ENCODE measurements at places on chromosomes 6 and 20.

GRCh38 chr6:169785566-169785965, 34.1 kb downstream of the ERMARD start:
- no peak for DNase-seq

DNA sequence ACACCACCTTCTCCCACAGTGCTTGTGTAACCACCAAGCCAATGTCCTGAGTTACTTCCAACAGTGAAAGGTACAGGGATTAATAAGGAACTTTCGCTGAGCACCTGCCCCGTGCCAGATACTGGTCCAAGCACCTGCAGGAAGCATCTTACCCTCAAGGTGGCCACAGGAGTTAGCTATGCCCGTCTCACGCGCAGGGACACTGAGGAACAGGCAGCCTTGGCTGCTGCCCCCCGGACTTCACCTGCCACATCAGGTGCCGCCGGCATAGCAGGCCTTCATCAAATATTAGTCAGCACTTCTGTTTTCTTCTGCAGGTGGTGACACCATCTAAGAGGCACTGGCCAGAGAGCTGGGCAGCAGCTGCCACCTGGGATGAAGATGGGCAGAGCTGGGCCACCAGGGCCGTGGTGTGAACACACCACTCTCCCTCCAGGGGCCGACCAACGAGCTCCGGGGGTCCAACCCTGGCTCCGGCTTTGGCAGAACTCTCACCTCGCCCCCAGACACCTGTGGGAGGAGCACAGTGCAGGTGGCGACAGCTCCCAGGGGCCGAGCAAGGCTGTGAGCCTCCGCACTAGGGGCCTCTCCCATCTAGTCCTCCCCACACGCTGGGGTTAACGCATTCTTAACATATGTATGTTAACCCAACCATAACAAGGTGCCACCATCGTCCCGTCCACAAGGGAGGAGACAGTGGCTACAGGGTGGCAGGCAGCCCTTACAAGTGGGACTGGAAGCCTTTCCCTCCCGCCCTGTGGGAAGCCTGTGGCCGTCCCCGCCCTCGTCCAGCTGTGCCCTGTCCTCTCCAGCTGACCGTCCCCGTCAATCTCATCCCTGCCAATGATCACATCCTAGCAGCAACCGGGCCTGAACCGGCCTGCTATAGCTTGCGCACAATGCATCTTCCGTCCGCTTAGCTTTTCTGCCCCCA, 2.9 kb upstream of the PPDPF start:
- no peak for DNase-seq

- DNase-seq = no peak
These were observed 396.1 kb upstream of the SULF2 start for GRCh38 chr20:48181261-48181935.

- no peak for DNase-seq
These were observed 8.2 kb downstream of the ATRN start for GRCh38 chr20:3479025-3479424.

GRCh38 chr20:32945710-32946221, 58.5 kb downstream of the SUN5 start:
- no peak for DNase-seq

- peak; percentile 24 for DNase-seq
These were observed 28.2 kb downstream of the CGA start for GRCh38 chr6:87066449-87067333.

- peak; percentile 58 for DNase-seq
These were observed 544 bp downstream of the SMIM29 start for GRCh38 chr6:34248198-34248726.

DNA sequence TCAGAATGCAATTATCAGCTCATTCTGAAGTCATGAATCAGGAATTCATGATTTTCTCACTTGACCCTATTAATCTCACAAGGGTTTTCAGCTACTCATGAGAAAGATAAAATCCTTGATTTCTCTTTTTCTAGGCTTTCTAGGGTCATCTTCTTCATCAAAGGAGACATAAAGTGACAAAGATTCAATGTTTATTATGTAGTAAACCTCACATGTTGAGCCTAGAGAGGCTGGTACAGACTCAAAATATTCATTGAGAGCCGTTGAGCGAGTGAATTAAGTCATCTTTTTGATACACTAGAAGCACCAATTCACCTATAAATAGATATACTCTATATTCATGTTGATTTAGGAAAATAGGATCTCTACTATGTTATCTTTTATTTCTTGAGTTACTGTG, 104.8 kb upstream of the TRAF3IP2 start:
- no peak for DNase-seq

- DNase-seq = no peak
These were observed 54.8 kb downstream of the TNFRSF21 start for GRCh38 chr6:47254906-47255305.

DNA sequence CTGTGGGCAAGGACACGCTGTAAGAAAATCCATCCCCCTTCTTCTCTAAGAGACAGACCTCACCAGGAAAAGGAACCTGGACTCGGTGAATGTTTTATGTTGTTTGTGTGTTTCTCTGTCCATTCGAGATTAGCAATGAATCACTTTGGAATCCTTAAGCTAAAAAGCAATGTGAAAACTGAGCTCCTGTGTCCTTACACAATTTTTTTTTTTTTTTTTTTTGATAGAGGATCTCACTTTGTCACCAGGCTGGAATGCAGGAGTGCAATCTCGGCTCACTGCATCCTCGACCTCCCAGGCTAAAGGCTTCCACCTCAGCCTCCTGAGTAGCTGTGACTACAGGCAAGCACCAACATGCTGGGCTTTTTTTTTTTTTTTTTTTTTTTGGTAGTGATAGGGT, 32.1 kb downstream of the BFSP1 start:
- no peak for DNase-seq

DNA sequence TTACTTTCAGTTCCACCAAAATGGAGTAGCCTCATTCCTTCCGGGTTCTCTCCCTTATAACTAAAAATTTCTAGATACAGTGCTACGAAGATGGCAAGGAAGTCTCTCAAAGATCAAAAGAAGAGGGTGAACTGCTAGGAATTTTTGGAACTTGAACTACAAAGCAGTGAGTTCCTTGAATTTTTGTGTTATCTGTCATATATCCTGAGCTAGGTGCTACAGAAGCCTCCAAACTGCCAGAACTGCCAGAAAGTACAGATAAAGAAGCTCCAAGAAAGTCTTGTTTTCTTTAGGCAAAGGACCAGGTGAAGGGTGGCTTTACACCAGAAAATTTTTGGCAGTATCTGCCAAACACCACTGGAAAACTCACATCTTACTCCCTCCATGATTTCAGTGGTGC, 218.8 kb upstream of the FLRT3 start:
- no peak for DNase-seq

- no peak for DNase-seq
These were observed 99.1 kb upstream of the PRSS16 start for GRCh38 chr6:27148404-27148795.

GRCh38 chr6:130882370-130882769, 55.2 kb downstream of the SMLR1 start:
- no peak for DNase-seq

DNA sequence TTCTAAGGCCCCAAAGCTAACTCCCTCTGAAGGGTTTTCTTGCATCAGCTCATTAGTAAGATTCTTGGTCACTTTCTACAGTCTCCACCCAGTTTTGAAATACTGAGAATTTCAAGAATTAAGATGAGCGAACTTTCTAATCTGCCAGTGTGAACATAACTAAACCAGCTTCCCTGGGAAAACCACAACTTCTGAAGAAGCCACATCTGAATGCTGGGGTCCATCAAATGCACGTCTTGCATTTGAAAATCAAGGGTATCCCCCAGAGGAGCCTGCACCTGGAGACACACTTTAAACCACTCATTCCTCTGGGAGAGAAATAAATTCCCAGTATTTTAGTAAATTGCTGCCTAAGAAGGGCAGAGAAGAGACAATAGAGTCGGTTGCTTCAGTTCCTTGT, 292.1 kb upstream of the CDH4 start:
- DNase-seq = no peak

- no peak for DNase-seq
These were observed 128.7 kb downstream of the SIM1 start for GRCh38 chr6:100335991-100336390.

DNA sequence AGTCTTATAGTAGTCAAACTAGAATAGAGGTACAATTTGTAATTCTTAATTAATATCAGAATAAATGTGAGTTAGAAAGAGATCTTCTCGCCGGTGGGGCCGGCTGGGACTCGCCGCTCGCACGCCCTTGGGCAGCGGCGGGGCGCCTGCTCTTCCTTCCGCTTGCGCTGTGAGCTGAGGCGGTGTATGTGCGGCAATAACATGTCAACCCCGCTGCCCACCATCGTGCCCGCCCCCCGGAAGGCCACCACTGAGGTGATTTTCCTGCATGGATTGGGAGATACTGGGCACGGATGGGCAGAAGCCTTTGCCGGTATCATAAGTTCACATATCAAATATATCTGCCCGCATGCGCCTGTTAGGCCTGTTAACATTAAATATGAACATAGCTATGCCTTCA, 123.7 kb upstream of the OGFRL1 start:
- DNase-seq = no peak

- DNase-seq = no peak
These were observed 89.9 kb downstream of the YTHDF1 start for GRCh38 chr20:63125838-63126601.

GRCh38 chr6:136435101-136435500, 115.1 kb downstream of the MAP7 start:
- no peak for DNase-seq

GRCh38 chr20:63664861-63665594, 6.9 kb downstream of the RTEL1 start:
- no peak for DNase-seq

- DNase-seq = peak; percentile 34
These were observed 542 bp downstream of the FGD2 start for GRCh38 chr6:37005827-37006567.

GRCh38 chr6:149913085-149913484, 9.8 kb downstream of the RAET1G start:
- DNase-seq = no peak

DNA sequence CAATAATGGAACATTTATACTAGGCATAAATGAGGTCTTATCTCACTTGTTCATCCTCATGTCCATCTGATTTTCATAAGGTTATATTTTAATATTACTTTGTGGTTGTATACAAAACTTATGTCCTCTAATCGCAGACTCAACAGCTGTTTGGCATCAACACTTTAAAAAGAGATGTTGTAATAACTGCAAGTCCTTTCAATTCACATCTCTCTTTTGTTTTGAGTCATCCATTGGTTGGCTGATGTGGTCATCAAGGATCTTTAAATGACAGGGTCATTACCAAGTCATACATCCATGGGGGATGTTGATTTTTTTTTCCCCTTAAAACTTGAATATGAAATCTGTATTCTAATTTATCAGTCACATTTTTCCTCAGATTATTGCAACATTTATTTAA, 299.4 kb upstream of the NRSN1 start:
- no peak for DNase-seq

DNA sequence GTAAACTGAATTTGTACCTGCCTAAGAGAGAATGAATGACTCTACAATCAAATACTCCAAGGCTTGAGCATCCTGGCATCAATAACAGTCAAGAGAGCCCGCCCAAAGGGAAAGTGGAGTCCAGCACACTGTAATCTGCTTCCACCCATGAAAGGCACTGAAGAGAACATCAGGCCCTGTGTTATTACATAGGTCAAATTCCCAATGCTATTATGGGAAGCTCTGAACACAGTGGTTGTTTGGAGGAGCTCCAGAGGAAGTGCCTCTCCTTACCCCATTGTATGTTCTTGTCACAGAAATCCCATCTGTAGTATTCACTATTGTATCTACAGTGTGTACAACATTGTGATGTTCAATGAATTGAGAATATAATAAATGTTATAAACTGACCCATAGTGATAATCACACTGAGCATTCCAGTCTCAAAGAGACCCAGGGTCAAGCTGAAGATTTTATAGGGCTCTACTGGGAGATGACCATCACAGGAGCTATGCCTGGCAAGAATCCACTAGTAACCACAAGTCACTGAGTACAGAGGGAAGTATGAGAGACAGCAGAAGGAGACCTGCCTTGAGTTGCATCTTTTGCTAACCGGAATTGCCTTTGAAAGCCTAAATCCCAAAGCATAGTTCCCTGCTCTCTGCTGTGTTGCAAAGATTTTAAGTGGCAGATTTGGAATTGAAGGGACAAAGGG, 446.7 kb downstream of the GJA1 start:
- DNase-seq = no peak

- peak; percentile 42 for DNase-seq
These were observed 7.6 kb upstream of the KCNK16 start for GRCh38 chr6:39330057-39330456.

GRCh38 chr6:139290787-139291311, 949 bp downstream of the TXLNB start:
- peak; percentile 82 for DNase-seq

GRCh38 chr20:50762435-50763220, 31.2 kb downstream of the PARD6B start:
- no peak for DNase-seq

- DNase-seq = no peak
These were observed 125.7 kb downstream of the TOX2 start for GRCh38 chr20:44040202-44040915.

GRCh38 chr20:61744691-61745396, 320.8 kb downstream of the TAF4 start:
- DNase-seq = no peak

DNA sequence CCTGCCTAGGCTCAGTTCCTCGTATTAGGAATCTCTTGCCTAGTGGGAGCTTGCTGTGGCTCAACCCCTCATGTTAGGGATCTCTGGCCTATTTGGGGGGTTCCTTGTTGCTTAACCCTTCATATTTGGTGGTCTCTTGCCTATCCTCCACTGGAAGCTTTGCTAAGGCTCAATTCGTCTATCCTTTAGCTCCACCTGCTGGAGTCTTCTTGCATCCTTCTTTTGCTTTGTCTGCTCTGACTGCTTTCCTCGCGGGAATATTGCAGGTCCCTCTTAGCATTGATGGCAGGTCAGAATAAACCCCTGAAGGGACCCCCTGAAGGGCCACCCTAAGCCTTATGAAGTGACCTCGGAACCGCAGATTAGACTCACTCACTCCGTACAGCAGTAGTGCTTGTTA, 203.0 kb upstream of the TBX18 start:
- DNase-seq = no peak
